ENCODE measurements at places on chromosomes 16 and 17.

DNA sequence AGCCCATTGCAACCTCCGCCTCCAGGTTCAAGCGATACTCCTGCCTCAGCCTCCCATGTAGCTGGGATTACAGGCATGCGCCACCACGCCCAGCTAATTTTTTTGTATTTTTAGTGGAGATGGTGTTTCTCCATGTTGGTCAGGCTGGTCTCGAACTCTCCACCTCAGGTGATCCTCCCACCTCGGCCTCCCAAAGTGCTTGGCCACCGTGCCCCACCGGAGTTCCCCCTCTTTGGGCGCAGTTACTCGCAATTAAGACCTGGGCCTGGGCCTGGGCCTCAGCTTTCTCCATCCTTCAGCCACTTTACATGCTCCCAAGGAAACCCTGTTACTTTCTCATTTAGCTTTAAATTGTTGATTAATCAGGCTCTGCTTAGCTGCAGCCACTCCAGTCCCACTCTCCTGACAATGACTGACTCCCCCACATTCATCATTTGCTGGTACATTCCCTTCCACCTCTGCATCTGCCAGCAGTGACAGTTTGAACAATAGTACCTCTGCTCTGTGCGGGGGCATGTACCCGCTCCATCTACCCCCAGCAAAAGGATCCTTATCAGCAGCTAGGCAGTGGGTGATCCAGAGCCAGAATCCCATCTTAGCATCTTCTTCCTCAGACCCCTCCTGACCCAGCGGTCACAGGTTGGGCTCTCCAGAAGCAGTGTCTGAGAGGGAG is 47.2 kb upstream of the SLC47A1 start:
- no peak for DNase-seq

- no peak for DNase-seq
These were observed 47.5 kb downstream of the MAP2K6 start for GRCh38 chr17:69461951-69462369.

- no peak for DNase-seq
These were observed 39.5 kb upstream of the DNAH9 start for GRCh38 chr17:11558681-11559234.

DNA sequence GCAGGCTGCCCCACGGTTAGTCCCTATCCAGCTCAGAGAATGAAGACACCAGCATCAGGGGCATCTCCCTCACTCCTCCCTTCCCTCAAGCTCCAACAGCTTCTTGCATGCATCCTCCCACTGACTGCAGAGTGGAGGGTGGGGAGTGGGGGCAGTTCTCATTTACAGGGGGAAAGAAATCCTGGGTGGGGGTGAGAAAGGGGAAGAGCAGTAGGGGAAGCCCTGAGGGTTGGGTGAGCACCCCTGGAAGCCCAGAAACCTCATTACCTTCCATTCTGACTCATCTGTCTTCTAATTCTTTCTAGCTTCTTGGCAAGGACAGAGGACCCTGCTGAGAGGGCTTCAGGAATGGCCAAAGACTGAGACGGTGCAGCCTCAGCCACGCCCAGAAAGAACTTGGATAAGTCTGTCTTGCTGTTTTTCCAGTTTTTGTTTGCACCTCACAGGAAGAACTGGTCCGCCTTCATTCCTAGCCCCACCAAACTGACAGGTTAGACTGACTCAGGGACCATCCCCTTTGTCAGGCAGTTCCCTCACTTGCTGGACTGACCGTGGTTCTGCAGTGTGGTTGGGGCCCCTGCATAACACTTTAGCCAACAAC is 52.5 kb upstream of the WSB1 start:
- DNase-seq = no peak

GRCh38 chr16:65254144-65254543 is 132.3 kb upstream of the CDH11 start:
- DNase-seq = no peak

GRCh38 chr16:27319257-27319965 is 5.6 kb downstream of the IL4R start:
- DNase-seq = no peak

DNA sequence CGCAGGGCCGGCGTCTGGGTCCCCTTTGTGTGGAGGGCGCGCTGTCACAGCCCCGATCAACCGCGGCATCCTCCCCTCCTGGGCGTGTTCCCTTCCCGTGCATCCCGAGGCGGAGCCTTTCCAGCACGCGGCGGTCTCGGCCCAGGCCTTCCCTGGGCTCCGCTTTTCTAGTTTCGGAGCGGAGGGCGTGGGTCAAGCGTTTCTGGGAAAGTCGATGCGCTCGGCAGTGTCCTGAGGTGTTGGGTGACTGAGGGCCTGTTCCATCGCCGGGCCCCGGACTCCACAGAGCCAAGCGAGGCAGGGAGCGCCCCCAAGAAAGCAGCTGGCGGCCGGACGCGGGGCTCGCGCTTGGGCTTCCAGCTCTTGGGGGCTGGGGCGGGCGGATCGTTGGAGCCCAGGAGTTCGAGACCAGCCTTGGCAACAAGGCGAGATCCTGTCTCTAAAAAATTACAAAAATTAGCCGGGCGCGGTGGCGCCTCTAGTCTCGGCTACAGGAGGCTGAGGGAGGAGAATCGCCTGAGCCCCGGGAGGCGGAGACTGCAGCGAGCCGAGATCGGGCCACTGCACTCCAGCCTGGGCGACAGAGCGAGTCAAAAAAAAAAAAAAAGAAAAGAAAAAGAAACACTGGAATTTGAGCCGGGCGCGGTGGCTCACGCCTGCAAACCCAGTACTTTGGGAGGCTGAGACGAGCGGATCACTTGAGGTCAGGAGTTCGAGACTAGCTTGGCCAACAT is 806 bp downstream of the IFT140 start:
- no peak for DNase-seq

DNA sequence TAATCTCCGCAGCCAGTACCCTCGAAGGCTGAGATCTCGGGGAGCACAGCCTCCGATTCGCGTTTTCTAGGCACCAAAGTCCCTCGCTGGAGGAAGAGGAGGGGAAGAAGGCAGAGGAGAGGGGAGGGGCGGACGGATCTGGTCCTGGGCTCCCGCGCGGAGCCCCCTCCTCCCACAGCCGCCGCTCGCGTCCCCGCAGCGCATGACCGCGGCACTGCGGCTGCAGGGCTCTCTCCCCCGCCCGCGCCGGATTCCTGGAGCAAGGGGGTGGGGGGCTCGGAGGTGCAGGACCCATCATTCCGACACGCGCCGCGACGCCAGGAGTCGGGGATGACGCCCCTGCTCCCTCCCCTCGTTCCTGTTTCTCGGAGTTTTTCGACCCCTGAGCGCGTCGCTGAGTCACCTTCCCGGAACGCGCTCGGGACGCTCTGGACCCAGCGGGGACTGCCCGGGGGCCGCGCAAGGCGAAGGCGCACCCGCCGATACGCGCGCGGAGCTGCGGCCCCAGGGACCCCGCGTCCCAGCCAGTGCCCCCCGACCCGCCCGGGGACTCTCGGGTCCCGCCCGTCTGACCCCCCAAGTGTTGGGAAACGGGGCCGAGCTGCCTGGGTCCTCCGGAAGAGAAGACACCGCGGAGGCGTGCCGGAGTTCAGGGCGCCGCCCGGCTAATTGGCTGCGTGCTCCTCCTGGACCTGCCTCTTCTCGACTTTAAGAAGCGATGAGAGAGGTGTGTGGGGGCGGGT is 1.4 kb upstream of the SPHK1 start:
- DNase-seq = peak; percentile 49

- DNase-seq = no peak
These were observed 954.7 kb upstream of the RBFOX1 start for GRCh38 chr16:6377956-6378355.

DNA sequence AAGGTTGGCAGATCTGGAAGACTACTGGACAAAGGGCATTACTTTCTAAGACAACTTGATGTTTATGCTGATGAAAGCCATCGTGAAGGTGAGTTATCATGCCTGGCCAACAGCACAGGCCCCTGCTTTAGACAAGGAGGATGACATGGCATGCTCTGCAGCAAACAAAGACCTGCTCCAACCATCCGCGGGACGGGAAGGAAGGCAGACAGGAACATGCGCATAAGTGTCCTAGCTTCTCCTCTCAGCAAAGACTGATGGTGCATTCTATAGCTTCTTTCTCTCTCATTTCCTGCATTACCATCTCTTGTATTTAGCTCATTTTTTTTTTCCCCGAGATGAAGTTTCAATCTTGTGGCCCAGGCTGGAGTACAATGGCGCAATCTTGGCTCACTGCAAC is 5.4 kb downstream of the NPLOC4 start:
- no peak for DNase-seq

DNA sequence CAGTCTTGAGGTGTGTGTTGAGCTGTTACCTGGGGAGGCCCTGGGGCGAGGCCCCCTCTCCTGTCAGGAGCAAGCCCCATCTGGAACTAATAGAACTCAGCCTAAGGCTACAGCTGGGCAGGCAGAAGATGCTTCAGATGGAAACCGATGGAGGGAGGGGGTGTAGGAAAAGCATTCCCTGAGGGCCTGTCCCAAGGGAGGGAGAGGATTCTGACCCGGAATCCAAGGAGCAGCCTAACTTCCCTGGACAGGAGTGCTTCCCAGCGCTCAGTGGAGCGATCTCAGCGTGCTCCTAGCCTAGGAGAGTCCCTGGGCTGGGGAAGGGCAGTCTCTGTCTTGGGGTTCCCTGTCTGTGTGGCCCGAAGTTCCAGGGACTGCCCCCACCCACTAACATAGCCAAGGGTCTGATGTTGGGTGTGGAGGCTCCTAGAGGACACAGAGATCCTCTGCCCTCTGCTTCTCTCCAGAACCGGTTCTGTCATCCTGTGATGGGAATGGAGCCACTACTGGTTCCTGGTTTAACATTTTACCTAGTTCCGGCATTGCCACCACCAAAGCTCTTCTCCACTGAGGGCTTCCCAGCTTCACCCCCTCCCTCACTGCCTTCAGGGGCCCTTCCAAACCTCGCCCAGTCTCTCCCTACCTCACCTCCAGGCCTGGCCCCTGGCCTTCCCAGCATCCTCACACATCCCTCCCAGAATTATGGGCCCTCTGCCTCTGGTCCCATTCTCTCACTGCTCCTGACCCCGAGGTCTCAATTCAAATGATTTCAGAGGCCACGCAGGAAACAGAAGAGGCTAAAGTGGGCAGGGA is 58.7 kb downstream of the RTN4RL1 start:
- DNase-seq = no peak

GRCh38 chr16:60203525-60204124 is 1469.5 kb upstream of the GOT2 start:
- no peak for DNase-seq

GRCh38 chr17:36824678-36825101 is 112.6 kb upstream of the LHX1 start:
- DNase-seq = no peak

DNA sequence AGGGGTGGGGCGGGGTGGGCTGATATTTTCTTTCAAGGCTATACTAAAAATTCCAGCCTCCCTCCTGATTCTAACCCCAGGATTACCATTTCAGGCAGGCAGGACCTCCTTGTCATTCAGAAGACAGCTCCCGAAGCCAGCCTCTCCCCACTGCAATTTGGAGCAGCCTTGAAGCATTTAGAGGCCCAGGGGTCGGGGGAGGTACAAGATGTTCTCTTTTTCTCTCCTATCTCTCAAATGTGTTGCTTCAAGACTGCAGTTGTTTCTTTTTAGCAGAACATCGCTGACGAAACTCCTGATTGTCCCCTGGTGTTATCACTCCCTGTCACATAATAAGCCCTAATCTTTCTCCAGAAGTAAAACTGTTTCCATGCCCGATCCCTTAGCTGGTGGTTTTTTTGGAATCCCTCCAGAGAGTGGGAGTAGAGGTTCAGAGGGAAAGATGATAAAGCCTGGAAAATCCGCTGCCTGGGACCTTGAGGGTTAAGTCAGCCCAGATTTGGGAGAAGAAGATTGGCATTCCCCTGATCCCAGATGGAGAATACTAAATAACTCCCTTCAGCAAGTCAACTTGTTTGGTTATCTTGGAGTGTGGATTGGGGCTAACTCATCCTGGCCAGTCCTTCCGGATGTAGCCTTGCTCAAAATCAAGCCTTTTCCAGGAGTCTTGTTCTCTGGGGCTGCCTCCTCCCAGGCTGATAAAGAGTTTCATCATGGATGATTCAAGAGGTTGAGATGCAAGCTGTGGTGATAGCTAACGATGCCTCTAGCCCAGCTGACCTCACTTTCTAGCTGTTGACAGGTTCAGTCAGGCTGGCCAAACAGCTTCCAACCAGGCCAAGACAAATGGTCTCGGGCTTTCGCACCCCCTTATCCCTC is 71.3 kb downstream of the SOX9 start:
- no peak for DNase-seq

GRCh38 chr17:17391668-17392370 is 85.0 kb upstream of the MED9 start:
- DNase-seq = peak; percentile 53

GRCh38 chr17:74467221-74467951 is 952 bp downstream of the CD300A start:
- no peak for DNase-seq

- DNase-seq = no peak
These were observed 63.5 kb downstream of the CRISPLD2 start for GRCh38 chr16:84883301-84883700.

- DNase-seq = no peak
These were observed 692.9 kb upstream of the EEF2KMT start for GRCh38 chr16:5790512-5790911.

- DNase-seq = no peak
These were observed 116.7 kb downstream of the CCDC182 start for GRCh38 chr17:57628421-57628820.

- no peak for DNase-seq
These were observed 52.1 kb downstream of the GPATCH8 start for GRCh38 chr17:44451016-44451627.

DNA sequence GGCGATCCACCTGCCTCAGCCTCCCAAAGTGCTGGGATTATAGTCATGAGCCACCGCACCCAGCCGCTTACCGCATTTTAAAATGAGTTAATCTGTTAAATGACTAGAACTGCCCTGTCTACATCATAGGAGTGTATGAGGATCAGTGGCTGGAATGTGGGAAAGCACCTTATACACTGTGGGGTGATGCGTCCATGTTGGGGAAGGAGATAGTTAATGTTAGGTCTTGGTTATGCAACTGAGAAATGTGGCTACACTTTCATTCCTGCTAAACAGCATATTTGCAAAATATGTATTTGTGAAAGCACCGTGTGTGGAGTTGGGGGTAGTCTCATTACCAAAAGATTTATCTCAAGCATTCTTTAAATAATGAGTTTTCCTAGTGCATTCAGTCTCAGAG is 107.6 kb downstream of the SPACA3 start:
- no peak for DNase-seq

DNA sequence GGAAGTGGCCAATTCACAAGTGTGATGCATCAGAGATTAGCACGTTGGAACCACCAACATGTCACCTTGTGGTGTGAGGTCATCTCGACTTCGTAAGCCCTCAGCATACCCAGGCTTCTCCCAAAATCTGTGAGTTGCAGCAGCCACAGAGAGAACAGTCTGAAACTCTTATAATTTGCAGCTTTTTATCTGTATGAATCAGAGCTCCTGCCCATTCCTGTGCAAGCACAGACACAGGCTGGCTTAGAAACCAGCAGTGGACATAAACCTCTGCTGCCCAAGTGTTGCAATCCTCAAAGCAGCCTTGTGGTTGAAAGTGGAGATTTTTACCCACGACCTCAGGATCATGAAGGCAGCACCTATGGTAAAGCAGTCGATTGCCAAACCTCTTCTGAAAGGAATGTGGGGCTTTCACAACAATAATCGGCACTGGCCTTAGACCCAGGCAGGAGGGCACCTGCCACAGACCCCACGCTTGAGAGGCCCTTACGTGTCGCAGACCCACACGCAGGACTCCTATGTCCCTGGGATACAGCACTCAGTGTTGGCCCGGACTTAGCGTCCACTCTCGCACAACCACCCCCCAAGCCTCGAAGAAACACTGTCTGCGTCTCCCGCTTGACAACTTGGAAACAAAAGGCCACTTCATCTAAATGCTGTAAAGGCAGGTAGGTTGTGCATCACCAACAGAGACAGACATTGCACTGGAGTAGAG is 24.5 kb upstream of the OSGIN1 start:
- DNase-seq = no peak

Data from stimulated activated CD4-positive, alpha-beta T cell treated with anti-CD3 and anti-CD28 coated beads, Interleukin-15, amount 100 ng/mL, for 48 hours (primary cell).